Suppressor macrophage treated with lipopolysaccharide for 4 hours (primary cell): ENCODE measurements at places on chromosomes 4 and X.

- peak; percentile 67 for DNase-seq
Observed at GRCh38 chrX:3713225-3713936, at the start of gene PRKX. Gene PRKX, minus strand, starts transcription at chrX:3713649. Its CDS starts 396 bp downstream, at chrX:3713253.

DNA sequence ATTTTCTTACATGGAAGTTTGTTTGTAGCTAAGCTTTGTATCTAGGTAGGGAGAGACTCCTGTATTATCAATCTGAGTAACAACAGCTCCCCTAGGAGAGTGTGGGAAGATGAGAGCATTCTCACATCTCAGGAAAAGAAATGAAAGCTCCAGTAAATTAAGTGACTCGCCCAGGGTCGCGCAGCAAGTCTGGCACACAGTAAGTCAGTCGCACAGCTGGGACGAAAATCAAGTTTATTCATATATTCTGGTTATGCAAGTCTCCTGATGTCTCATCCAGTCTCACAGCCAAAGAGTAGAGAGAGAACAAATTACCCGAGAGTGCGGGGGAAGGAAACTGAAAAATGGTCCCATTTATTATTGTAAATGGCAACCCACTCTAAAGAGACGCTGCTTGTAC lies 216.1 kb downstream of the STK32B start:
- no peak for DNase-seq

- DNase-seq: no peak
Observed at GRCh38 chr4:89570931-89571330, 263.3 kb upstream of the GPRIN3 start.

- no peak for DNase-seq
Observed at GRCh38 chr4:171334549-171334948, 478.7 kb upstream of the GALNTL6 start.

DNA sequence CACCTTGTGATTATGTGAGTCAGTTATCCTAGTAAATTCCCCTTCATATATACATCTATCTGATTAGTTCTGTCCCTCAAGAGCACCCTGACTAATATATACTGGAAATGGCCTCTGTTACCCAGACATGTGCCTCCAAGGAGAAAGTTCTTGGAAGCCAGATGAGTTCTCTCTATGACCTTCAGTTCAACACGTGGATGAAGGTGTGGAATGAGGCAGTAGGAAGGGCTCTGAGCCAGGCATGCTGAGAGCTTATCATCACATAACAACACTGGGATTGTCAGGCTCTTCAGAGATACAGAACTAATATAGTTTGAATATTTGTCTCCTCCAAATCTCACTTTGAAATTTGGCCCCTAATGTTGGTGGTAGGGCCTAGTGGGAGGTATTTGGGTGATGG lies 44.4 kb upstream of the DHRSX start:
- no peak for DNase-seq

DNA sequence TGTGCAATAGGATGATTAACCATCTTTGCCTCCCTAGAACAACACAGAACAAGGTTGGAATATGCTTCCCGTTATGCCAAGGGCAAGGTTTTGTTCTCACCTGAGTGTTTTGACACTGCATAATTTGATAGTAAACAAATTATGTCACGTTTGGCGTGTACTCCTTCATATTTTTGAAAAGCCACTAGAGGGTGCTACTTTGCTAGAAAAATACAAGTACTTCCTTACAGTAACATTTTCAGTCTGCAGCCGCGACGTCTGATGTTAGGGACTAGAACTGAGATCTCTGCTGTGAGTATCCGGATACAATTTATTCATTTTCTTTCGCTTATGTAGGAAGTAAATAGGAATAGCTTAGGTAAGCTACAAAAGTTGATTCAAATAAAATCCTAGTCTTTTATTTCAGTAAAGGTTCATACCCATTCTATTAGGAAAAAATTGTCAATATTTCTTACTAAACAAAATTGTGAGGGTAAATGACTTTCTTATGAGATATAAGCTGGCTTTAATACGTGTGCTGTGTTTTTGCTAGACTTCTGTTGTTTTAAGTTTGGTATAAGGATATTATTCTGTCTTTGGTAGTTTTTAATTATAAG lies 181.1 kb upstream of the WDFY3 start:
- peak; percentile 73 for DNase-seq

DNA sequence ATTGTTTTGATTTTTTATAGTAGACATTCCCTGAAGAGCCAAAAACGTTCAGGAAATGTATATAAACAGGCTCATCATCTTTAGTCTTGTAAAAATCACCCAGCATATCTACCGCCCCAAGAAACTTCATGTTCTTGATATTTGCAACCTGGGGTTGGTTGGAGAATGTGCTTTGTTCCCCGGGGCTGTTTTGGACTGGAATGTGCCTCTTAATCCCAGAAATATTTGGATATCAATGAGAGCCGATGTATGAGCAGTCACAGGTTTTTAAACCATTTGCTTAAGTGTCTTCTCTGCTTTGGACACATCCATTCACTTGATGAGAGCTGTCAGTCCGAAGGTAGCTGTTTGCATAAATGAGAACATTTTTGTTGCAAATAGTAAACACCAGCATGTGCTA lies 449.7 kb downstream of the PCDH7 start:
- DNase-seq: no peak

- DNase-seq: peak; percentile 46
Observed at GRCh38 chr4:11081006-11081405, 347.7 kb downstream of the HS3ST1 start.

DNA sequence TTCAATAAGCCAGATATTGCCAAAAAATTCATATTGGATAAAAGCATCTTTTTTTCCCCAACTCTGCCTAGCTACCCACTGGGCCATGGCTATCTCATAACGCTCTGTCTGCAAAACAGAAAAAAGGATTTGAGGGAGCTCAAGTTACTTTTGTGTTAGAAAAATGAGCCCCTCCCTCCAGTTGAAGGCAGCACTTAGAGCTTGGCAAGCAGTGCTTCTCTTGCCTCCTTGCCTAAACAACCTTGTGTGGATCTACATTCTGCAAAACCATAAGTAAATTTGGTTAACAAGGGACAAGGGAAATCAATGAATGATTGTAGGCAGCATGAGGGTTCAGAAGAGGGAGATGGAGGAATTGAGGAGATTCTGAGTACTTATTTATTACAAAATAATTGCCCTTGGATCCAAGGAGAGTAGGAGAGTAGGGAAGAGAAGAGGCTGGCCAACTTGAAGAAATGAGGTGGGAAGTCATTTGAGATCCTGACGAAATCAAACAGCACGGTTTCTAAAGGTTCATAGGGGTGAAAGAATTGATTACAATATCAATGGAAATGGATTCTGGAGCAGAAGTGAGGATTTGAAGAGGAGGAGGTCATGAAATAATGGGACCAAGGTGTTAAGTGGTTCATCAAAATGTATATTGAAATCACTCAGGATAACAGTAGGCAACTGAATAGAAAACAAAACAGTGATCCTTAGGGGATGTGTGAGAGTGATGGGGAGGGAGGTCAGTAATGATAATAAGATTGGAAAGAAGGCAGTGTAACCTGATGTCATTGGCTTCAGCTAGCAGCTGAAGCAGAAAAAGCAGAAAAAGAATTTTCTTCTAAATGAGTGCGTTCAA lies 434.8 kb upstream of the IGFBP7 start:
- no peak for DNase-seq

DNA sequence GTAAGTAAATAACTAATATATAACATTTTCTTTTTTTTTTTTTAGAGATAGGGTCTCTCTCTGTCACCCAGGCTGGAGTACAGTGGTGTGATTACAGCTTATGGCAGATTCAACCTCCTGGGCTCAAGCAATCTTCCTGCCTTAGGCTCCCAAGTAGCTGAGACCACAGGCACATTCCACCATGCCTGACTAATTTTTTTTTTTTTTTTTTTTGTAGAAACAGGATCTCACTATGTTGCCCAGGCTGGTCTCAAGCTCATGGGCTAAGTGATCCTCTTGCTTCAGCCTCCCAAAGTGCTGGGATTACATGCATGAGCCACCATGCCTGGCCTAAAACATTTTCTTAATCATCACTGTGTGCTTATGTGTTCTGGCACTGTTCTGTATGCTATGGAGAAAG lies 32.8 kb downstream of the MGARP start:
- no peak for DNase-seq

GRCh38 chr4:58502839-58503238 lies 1392.7 kb upstream of the IGFBP7 start:
- no peak for DNase-seq

DNA sequence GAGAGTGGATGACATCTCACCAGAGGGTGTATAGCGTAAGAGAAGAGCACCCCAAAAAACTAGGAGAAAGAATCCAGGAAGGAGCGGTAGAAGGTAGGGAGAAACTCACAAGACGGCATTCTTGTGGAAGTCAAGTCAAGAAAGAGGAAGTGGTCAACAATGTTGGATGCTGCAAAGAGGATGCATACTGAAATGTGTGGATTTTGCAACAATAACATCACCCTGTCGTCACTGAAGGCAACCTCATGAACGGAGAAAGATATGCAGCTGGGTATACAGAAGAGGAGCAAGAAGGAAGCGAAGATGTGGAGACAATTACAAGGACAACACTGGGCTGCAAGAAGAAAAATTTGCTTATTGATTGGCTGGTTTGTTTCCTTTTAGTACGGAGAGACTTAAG lies 11.4 kb upstream of the TAPT1 start:
- DNase-seq: peak; percentile 92

DNA sequence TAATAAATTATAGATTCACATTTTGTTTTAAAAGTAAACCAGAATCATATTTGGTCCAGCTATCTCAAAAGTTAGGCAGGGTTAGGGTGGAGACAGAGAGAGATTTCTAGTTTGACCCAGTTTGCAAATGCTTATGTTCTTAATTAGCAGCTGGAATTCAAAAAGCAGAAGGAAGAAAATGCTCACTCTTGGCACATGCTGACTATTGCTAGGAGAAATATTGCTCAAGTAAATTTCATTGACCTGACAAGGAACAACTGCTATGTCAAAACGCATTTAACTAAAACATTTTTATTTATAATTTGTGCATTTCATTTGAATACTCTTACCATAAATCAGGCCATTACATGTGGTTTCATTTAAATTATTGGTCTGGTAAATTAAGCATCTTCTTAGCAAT lies 131.8 kb downstream of the GLRA3 start:
- peak; percentile 4 for DNase-seq

GRCh38 chr4:123359449-123360315 lies 36.9 kb upstream of the SPRY1 start:
- DNase-seq: no peak

GRCh38 chrX:136255541-136255940 lies 4.3 kb upstream of the MAP7D3 start:
- DNase-seq: no peak

DNA sequence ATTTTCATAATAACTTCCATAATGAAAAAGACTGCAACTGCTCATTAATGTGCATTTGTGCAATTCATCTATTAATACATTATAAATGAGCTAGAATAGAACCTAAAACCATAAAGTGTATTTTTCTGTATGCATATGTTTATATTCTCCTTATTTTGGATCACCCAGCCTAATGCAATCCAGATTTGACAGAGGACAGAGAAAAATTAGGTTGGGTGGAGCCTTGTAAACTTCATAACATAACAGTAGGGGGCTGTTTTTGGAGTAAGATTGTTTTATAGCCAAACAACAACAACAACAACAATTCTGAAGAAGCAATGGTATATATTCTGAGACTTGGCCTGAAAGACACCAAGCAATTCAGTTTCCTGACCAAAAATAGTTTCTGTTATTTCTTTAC lies 615.3 kb upstream of the SLIT2 start:
- no peak for DNase-seq

DNA sequence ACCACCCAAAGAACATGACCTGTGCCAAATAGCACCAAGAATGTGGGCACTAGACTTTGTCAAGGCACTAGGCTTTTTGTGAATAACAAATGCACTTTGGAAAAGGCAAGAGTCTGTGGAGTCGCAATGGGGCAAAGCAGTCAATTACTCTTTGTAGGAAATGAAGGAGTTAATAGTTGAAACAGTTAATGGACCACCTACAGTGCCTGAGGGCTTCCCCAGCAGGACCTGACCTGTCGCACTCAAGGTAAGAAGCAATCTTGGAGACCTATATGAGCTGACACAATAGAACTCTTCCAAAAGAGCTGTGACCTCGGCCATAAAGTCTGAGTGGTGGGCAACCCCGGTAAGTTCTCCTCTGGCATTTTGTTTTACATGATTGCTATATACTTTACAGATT lies 49.2 kb upstream of the CAPN6 start:
- no peak for DNase-seq

- DNase-seq: no peak
Observed at GRCh38 chr4:71025654-71026053, 32.2 kb downstream of the DCK start.

DNA sequence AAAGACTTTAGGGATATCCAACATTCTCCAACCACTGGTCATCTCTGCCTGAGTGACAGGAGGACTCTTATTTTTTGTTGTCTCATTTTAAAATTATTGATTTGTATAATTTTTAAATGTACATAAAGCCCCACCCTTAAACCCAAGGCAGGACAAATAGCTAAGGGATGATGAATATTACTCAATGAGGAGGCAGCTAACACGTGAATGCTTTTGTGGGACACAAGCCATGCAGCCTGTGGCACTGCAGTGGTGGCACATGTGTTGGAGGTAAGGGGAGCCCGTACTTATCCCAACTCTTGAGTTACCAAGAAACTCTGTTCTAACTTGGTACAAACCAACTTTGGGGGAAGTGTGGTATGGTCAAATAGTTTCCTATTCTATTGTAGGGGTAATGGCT lies 19.5 kb downstream of the MID1IP1 start:
- no peak for DNase-seq

GRCh38 chr4:10640561-10641201 lies 43.9 kb downstream of the CLNK start:
- peak; percentile 74 for DNase-seq

DNA sequence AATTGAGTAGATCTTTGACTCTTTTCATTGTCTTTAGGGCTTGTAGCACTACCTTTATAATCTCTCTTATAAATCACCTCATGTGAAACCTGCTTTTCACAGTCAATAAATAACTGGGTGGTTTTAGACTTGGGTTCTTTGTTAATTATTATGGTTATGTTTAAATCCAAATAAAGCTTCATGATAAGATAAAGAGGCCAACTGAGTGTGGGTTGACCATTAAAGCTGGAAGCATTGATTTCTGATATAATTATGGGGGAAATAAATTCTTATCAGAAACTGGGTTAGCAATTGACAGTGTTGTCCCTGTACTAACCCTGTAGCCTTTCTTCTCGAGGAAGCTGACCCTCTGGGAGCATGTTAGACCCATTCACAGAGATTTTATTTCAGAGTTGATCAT lies 384.7 kb upstream of the LCORL start:
- DNase-seq: no peak

DNA sequence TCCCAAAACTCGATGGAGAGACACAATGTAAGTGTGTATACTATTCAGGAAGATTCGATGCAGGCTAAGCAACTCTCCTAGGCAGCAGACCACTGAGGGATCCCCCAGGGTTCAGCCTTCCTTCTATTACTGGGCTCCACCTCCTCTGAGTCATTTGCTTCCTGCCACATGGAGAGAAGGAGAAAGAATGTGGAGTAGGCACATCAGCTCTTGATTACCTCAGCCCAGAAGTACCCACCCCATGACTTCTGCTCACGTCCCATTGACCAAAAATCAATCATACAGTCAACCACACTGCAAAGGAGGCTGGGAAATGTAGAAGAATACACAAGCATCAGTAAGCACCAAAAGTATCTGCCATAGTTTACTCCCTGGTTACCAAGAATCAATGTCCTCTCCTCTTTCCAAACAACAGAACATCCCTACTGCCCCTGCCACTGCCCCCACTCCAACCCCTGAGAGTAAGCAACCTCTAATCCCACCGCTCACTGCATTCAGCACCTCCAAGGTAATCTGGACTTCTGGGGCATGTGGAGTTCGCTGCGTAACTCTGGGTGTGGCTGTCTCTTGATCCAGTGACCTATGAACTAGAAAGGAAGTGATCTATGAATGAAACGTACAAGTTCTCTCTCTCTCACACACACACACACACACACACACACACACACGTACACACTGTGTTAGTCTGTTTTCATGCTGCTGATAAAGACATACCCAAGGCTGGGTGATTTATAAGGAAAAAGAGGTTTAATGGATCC lies 91.2 kb upstream of the C1QTNF7 start:
- DNase-seq: no peak
